Fibroblast of skin of left quadriceps (primary cell): ENCODE measurements at places on chromosomes 7 and 10.

GRCh38 chr10:124048371-124049290 is 44.8 kb downstream of the CHST15 start:
- no peak for DNase-seq

DNA sequence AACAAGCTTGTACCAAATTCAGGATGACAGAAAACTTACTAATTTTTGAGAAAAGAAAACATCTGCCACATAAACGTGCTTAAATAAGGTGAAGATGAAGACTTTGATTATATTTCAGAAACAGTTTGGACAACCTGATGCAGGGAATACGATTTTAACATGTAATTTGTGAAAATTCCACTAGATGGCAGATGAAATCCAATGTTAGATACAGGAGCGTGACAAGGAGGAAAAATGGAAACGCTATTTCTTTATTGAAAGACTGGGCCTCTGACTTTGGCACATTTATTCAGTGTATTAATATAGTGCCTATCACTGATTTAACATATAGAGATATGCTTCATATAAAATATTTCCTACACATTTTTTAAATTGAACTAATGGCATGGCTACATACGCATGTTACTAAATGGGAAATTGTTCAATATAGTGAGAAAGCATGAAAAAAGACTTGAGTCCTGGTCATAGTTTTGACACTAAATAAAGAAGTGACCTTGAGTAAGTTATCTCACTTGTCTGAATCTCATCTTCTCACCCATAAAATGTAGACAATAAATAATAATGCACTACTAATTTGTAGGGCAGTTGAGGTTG is 60.7 kb downstream of the CD36 start:
- DNase-seq = no peak

DNA sequence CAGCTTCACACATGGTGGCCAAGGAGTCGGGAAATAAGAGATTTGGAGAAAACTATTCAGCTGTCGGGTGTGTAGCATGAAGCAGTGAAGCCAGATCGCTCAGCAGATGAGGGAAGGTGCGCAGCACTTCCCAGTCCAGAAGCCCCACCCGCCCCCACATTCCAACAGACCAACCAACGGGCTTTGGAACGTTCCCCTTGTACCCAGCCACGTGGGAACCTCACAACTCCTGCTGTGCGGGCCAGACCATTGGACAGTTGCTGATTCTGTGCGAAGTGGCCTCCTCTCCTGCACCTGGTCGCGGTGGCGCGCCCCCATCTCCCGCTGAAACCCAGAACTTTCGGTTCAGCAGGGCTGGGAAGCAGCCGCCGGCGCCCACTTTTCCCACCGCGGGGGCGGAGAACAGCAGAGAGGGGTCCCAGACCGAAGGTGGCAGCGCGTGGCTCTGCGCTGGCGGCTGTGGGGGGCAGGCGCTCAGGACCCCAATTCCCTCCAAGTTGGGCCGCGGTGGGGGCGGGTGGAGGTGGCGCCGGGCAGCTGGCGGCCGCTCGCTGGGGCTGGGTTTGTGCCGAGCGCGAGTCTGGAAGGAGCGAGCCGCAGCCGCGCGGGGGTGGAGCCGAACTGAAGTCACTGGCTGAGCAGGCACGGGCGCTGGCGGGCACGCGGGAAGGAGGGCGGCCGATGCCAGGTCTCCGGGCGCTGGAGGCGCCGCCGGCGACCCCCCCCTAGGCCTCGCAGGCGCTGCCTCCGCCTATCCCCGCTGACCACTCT is 1301.5 kb upstream of the SORCS1 start:
- no peak for DNase-seq

- no peak for DNase-seq
Measured at GRCh38 chr10:3861795-3862194, 76.8 kb upstream of the KLF6 start.

DNA sequence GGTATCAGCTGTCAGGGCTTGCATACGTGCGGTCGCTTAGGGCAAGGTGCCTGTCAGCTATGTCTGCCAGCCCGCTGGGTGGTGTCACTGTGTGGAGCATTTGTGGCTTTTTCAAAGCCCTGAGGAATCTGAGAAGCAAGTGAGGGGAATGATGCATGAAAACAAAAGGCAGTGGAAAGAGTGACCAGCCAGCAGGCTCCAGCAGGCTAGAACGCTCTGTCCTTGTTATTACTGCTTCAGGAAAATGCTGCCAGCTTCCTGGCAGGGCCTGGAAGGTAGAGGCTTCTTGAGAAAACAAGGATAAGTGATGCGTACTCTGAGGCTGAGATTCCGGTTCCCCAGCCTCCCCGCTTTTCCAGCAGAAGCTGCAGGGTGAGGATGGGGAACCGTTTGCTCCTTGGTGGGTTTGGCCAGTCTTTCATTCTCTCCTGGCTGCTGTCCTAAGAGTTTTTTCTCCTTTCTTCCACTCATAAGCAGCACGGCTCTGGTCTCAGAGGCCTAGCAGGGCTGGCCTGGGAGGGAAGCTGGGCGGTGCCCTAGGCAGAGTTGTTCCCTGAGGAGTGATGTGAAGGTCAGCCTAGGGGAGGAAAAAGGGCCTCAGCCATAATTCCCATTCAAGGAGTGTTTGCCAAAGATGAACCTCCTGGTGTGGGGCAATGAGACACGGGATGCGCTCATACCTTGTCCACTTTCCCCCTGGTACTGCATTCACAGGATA is 42.8 kb upstream of the MKLN1 start:
- DNase-seq = no peak

DNA sequence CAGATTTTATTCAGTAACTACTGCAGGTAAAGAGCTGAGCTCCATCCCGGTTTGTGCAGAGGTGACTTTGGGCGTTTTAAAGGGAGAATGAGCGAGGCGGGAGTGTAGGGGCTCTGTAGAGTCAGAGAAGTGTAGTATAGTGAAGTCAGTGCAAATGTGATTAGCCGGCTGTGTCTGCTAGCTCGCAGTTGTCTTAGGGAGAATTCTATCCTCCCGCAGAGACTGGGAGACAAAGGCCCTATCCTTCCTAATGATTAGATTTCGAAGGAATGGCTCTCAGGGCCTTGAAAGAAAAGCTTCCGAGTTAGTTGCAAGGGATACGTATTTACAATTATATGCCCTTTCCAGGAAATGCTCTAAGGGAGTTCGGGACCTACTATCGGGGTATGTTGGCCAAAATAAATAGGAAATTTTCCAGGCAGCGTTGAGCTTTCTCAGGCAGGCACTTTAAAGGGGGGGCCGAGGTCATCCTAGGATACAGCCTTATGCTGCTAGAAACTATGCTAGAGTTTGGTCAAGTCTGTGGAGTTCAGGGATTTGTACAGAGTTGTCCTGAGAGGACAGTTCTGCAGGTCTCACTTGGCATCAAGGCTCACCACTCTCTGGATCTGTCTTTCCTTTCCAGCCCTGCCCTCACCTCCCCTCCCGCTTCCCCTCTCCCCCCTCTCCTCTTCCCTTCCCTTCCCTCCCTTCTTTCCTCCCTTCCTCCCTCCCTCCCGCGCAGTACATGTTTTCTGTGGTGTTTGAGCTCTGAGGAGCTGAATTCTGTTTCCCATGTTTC is 825 bp downstream of the MRPL32 start:
- no peak for DNase-seq

DNA sequence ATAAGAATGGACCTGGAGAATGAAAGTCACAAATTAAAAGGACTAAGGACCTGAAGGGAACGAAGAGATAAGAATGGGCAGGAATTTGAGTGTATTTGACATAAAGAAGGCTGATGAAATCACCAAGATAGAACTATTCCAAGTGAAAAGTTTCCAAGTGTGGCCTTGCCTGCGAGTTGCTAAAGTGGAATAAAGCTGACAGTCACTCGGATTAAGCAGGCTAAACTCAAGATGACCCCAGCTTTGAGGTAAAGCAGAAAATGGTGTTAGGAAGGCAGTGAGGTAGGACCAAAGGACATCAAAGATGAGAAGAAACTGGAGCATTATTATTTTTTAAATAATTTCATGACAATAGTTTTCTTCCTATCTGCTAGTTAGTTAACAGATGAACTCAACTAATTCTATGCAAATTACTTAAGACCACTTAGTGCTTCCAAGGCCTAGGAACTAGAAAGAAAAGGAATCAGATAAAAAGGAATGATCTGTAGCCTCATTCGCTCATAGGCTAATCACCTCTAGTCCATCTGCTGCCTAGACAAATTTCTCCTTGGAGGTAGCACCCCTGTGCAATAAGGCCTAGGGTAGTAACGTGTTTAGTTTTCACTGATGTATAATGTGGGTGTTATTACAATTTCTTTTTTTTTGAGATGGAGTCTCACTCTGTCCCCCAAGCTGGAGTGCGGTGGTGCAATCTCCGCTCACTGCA is 34.5 kb downstream of the EZH2 start:
- DNase-seq = no peak

DNA sequence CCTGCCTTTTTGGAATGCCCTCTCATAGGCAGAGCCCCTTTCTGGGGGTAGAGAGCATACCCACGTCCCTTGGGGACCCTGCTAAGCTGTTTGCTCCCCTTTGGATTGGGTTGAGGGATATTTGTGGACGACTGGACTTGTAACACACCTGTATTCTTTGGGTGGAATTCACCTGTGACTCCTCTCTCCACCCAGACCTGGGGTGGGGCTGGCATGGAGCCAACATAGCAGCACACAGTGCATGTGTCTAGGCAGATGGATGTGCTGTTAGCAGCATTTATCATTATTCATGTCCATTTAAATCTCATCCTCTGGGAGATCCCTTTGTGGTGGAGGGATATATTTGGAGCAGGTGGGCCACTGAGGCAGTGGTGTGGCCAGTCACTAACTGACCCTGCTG is 51.0 kb downstream of the CDH23 start:
- DNase-seq = no peak

GRCh38 chr7:26167303-26167934 is 15.4 kb downstream of the NFE2L3 start:
- no peak for DNase-seq

- no peak for DNase-seq
Measured at GRCh38 chr7:90769036-90769435, 172.9 kb downstream of the CDK14 start.

DNA sequence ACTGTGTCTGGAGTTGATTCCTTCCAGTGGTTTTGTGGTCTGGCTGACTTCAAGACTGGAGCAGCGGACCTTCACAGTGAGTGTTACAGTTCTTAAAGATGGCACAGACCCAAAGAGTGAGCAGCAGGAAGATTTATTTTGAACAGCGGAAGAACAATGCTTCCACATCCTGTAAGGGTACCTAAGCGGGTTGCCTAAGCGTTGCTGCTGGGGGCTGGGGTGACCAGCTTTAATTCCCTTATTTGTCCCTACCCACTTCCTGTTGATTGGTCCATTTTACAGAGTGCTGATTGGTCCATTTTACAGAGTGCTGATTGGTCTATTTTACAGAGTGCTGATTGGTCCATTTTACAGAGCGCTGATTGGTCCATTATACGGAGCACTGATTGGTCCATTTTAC is 13.2 kb downstream of the AKR1B15 start:
- peak; percentile 33 for DNase-seq

- no peak for DNase-seq
Measured at GRCh38 chr7:99622596-99622995, 5.8 kb downstream of the ZSCAN25 start.

DNA sequence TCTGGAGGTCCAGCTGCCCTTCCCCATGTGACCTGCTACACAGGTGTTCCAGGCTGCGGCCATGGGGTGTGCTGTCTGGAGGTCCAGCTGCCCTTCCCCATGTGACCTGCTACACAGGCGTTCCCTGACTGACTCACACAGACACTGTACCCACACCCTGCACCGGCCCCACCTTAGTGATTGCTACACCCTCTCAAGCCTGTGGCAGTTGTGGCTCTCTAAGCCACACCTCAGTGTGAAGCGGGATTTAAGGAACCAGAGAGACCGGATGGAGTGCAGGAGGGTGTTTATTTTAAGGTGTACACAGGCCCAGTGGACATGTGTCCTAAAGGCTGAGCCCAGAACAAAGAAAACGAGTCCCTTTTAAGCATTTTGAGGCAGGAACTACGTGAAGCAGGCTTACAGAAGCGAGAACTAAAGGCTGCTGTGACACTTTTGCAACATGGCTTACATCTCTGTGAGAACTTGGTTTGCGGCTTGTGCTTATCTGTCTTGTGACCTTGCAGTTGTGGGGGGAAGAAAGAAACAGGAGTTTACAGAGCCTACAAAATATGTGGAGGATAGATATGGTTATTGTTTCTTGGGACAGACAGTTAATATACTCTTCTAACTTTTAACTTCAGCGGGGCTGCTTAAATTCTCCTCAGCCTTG is 326.4 kb downstream of the PAXIP1 start:
- DNase-seq = no peak

DNA sequence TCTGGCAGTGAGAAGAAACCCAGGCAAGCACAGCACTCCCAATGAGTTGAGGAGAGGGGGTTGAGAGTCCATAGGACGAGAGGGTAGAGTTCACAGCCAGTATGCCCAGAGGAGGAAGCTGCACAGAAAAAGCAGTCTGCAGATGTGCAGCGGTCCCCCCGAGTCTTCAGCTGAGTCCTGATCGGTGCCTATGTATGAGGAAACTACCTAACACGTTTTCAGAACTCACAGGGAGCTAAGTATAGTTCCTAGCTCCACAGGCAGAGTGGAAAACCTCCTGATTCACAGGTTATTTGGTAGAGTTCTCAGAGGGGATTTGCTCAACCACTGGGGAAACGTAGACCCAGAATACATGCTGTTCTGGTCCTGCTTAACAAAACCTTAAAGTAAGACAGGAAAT is 271.3 kb upstream of the CNTNAP2 start:
- no peak for DNase-seq
